OCI-M1 (cell line): ENCODE measurements at places on chromosomes 2 and 18.

DNA sequence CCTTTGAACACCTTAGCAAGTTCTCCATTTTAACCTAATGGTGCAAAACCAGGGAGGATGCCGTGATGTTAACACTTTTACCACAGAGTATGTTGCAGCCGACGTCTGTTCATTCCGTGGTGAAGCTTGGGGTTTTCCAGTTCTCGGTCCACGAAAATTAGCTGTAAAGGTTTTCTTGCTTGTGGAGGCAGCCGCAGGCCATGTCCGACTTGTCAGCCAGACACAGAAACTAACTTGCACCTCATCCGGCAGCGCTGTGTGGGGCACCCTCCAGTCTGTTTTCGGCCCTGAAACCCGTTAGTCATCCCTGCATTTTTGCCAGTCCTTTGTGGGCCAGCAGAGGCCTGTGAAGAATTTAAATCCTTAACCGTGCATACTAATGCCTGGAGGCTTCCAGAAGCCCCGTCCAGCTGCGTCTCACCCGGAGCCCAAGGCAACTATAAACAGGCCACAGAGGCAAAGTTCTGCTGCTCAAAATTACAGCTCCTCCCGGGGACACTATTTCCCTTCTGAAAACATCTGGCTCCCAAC lies 70.6 kb downstream of the SH3YL1 start:
- no peak for DNase-seq

DNA sequence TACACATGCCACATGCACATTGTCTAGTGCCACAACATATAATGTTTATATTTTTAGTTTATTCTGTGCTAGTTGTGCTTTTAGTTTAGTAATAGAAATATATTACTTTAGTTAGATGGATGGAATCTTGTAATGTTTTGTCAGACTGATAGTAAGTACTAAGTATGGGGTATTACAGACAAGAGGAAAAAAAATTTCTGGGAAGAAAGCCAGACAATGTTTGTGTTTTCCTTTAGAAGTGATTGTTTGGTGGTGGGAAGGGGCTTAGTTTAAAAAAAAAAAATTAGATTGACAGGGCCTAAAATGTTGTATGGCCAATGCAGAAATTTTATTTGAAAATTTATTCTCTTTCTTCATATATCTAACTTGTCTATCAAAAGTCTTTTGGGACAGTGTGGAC lies 37.8 kb downstream of the ACVR2A start:
- no peak for DNase-seq

DNA sequence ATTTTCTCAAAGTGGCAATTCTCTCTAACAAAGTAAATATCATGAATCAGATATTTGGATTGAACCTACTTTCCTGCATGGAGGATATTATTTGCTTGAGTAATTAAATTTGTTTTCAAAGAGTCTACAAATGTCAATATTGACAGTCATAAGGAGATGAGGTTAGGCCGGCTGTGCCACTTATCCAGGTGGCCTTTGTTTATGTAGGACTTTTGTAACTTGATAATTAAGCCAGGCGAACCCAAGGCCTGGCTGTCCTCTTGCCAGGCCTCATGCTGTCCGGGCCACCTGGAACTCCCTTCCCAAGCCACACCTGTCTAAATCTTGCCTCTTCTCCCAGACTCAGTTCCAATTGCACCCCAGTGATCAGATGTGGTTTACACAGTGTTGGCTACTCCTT lies 255.2 kb downstream of the ACKR3 start:
- DNase-seq, result no peak

DNA sequence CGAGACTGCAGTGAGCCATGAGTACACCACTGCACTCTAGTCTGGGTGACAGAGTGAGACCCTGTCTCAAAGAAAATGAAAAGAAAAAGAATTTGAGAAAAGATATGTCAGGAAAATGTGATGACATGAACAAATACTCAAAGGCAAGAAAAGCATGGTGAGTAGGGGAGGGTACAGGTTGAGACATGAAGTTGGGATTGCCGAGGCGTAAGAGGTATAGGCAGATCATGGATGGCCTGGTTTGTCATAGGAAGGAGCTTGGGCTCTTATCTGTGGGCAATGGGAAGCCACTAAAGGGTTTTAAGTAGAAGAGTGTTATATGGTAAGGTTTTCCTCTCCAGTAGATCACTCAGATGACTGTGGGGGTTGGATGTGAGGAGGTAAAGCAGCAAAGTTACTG lies 32.3 kb downstream of the SPAST start:
- no peak for DNase-seq

GRCh38 chr2:27000995-27001394 lies 30.6 kb downstream of the MAPRE3 start:
- no peak for DNase-seq
